ENCODE measurements at places on chromosomes 11 and 22.

DNA sequence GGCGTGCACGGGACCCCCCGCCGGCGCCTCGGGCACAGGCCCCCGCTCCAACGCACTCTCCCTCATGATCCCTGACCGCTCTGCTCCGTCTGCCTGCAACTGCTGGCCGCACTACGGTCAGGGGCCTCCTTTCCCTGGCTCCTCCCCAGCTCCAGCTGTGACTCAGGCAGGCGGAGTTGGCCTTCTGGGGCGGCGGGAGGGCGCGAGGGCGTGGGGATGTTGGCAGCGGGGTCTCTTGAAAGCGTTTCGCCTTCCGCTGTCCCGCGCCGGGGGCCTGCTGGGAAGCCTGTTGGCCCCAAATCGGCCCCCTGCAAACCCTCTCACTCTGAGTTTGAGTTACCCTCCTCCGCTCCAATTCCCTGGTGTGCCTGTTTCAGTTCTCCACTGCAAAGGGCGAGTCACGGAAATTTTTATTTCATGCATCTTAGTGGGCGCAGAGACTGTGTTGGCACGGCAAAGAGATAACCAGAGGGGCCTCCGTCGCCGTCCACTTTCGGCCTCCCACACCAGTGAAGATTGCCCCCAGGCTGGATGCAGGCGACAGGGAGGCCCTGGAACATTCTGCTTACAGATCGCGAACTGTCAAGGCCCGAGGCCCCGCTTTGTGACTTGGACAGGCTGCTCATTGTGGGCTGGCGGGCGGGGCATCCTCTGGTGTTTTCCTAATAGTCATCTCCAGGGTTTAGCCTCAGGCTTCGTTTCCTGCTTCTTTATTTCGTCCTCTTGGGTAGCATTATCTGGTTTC is at the start of gene CAVIN3:
TSS of gene CAVIN3 (minus strand) at position 91 of the 745 bp plus-strand sequence. CDS start at position 66, 25 bp downstream.
- no peak for DNase-seq

GRCh38 chr11:10567446-10567845 is 1.0 kb downstream of the LYVE1 start:
- DNase-seq: no peak

- no peak for DNase-seq
These were observed 87.0 kb downstream of the DLG2 start for GRCh38 chr11:85540181-85540580.

GRCh38 chr11:36164506-36165250 is 124.5 kb downstream of the COMMD9 start:
- peak; percentile 24 for DNase-seq

DNA sequence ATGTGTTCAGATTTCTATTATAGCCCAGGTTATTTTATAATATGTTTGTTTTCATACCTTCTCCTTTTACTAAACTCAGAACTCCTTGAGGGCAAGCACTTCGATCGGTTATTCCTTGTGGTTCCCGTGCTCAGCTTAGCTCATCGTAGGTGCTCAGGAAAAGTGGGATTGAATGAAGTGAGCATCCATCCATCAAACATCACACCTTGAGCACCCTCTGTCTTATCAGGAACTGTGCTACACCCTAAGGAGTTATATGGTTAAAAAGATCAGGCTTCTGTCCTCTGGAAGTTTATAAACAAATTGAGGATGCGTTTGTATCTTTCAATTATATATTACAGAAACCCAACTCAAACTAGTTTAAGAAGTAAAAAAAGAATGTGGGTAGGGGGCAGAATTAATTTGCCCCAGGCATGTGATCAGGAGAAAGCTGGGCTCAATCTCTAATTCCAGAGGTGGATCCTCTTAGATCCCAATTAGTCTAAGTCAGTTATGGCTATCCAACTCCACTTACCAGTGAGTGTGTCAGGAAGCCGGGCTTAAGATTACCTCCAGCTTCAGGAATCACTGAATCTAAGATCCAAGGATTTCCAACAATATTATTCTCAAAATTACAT is 59.9 kb upstream of the RRAS2 start:
- DNase-seq: peak; percentile 13

- DNase-seq: no peak
These were observed 4.6 kb downstream of the TECTA start for GRCh38 chr11:121105481-121106195.

DNA sequence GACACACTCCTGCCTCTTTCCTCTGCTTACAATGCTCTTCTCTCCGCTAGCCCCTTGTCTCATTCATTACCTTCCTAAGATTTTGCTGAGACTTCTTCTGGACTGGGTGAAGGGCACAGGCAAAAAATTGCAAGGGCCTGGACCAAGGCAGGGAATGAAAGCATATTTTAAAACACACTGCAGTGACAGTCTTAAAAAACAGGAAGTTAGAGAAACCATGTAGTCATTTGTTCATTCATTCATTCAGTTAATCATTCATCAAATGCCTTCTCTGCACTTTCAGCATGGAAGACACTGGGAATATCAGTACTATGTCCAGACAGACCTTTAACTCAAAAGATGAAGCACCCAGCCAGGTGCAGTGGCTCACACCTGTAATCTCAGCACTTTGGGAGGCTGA is 44.9 kb upstream of the SWAP70 start:
- no peak for DNase-seq

DNA sequence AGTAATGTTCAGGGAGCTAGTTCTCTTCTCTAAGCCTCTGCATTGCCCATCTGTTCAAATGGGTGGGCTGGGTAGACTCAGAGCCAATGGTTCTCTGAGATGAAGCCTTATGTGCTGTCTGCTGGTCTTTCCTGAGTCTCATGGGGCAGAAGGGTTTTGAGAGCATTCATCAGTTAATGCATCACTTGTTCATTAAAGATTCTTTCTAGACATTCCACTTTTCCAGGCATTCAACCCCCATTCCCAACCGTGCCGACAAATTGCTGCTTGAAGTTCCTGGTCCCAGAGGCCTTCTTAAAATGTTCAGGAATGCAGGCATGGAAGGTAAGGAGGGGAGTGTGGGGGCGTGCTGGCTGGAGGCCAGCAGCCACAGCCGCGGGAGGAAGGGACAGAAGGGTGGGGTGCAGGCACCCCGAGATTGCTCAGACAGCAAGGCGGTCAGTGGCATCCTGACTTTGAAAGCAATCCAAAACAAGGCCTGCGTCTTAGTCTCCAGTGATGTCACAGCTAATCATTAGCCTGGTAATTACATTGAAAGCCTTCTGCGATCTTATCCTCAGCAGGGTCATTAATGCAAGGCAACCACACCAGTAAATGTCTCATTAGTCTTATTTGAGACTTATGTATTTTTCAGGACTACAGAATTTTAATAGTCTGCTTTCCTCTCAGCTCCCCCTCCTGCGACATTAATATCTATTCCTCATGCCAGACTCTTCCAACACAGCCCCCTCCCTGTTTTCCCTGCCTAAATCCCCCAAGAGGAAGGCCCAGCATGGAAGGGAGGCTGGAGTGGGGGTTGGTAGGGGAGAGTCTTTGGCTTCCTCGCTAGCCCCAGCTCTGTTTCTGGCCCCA is 328.8 kb downstream of the MIAT start:
- no peak for DNase-seq

- DNase-seq: no peak
These were observed 26.5 kb downstream of the RPL27A start for GRCh38 chr11:8709002-8709672.

- DNase-seq: no peak
These were observed 15.9 kb downstream of the KCNQ1 start for GRCh38 chr11:2460540-2461252.

DNA sequence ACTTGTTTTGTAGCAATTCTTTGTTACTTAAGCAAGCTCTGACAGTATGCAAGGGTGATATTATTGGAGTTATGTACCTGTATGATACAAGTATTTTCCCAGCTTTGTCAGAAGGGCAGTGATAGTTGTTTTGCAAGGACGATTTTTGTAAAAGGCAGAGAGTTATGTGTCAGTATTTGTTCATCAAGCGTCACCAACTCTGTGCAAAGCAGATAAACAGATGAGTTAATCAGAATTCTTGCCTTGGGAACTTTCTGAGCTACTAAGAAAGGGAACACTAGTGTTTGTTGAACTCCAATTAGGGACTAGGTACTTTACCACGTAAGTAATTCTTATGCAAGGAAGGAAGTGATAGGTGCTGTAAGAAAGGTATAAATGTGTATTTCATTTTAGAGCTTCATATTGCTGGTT is 1.4 kb downstream of the USP47 start:
- no peak for DNase-seq

DNA sequence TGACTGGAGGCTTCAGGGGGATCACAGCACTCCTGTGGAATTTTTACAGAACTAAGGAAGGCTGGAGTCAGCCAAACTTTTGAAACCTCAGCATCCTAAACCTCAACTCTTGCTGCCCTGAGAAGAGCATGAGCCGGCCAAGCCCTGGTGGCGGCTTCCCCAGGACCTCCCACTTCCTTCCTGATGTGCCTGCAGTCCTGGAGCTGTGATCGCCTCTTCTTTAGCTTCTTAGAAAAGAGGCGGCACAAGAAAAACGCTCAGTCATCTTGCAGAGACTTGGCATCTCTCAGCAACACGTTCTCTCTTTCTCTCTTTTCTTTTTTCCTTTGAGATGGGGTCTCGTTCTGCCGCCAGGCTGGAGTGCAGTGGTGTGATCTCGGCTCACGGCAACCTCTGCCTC is 40.4 kb upstream of the AMPD3 start:
- no peak for DNase-seq

GRCh38 chr22:20246368-20247009 is 21.6 kb downstream of the RTN4R start:
- peak; percentile 37 for DNase-seq

DNA sequence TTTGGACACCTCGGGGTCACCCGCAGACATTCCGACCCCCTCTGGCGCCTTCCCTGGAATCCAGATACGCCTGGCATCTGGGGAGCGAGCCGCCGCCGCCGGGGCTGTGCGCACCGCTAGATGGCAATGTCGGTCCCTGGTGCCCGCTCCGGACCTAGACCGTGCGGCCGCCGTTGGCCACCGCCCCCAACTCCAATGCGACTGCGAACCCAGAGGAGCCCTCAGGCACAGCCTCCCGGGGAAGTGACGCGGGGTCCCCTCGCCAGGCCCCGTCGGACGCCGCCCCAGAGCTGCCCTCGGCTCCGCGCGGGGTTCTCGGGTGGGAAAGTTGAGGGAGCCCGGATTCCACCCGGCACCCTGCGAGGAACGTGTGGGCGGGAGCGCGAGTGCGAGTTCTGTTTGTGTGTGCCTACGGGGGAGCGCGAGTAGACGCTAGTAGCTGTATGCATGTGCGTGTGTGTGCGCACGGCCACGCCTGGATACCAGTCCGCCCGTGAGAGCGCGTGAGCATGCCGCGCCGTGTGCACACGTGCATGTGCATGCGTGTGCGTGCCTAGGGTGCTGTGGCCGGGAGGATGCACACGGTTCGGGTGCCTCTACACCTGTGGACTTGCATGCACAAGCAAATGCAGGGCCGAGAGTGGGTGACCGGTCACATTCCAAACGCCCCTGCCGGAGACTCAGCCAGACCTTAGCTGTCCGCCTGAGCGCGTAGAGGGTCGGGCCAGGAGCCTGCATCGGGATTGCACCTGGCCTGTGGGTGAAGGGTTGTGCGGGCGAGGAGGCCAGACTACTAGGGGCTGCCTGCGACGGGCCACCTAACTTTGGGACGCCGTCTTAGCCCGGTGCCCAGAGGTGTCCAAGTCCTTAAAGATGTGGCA is 1.9 kb downstream of the CHRM4 start:
- peak; percentile 82 for DNase-seq

DNA sequence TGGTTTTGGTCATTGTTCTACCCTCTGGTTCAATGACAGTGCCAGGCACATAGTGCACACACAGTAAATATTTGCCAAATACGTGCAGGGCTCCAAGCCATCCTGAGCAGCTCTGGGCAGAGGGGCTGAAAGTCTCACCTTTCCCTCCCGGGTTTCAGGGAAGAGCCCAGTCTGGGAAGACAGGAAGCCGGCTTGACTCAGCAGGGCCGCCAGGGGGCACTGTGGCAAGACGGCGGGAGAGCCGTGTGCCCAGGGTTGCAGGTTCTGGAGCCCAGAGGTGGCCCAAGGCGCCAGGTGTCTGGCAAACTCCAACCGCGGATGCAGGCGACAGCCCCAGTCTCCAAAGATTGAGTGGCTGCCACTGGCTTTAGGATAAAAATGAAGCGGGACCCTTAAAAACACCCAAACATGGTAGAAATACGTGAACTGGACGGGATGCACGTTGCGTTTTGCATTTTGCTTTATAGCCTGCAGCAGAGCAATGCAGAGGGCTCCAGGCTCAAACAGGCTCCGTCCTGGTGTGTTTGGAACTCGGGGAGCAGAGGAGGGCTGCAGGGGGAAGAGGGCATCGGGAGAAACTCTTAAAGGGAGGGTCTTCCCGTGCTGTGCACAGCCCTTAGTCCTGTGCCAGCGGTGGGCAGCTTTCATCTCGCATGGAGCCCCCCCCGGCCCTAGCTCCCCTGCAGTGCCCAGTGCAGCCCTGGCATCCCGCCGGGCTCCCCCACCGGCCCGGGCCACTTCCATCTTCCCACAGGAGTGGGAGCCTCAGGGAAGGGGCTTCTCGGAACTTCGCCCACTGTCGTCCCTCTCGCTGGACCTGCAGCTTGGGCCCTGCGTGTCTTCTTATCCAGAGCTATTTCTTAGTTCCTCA is 10.7 kb downstream of the KRTAP5-5 start:
- DNase-seq: peak; percentile 47

- DNase-seq: peak; percentile 38
These were observed 32.9 kb downstream of the FAT3 start for GRCh38 chr11:92257536-92257935.

- DNase-seq: no peak
These were observed 1002.7 kb downstream of the BRD1 start for GRCh38 chr22:48824712-48825651.

DNA sequence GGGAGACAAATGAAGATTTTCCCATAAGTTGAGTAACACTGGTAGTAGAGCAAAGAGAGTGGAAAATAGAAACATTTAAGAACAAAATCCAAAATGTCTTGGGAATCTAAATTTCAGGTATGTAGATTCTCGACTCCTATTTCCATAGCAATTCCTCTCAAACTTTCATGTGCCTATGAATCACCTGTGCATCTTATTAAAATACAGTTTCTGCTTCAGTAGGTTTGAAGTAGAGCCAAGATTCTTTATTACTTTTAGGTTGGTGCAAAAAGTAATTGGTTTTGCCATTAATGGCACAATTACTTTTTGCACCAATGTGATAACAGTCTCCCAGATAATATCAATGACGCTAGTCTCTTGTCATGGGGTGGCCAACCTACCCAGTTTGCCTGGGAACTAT is 115.3 kb upstream of the SLC5A12 start:
- no peak for DNase-seq

DNA sequence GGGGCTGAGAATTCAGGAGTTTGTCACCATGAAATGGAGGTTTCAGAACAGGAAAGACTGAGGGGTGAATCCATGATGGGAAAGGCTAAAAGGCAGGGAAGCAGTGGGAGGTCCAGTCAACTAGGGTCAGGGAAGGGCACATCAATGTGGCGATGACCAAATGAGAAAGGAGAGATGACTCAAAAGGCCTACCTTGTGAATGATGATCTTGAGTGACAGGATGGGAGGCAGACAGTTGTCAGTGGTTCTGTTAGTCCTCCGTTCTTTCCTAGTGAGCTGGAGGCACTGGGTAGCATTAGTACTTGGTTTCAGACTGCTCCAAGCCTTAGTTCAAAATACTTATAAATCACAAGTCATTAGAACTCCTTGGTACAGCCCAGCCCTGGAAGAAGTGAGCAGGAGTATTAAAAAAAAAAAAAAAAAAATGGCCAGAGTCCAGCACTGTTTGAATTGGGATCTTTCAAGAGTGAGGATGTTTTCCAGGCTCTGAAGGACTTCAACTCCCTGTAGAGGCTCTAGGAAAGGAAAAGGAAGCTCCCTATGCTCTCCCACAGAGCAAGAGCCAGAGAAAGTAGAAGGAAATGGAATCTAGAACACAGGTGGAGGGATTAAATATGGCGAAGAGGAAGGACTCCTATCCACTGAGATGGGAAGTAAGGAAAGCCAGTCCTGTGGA is 8.3 kb upstream of the DCHS1 start:
- DNase-seq: no peak

- DNase-seq: no peak
These were observed 6.5 kb downstream of the PTDSS2 start for GRCh38 chr11:456533-456932.

GRCh38 chr11:132559331-132560036 is 972.8 kb downstream of the OPCML start:
- DNase-seq: no peak
